ENCODE measurements at places on chromosomes 2 and 18. TPM values are rescaled to one million over a fixed set of nuclear protein-coding genes. Genes with fewer than 3 reads are reported as not detected.

REG3G gene
- not detected for total RNA-seq

EPHA4 gene
- total RNA-seq, result 3.0 TPM

INHA gene
- 0.26 TPM for total RNA-seq

GCG gene
- total RNA-seq, result not detected

CIAO1 gene
- total RNA-seq, result 62.4 TPM

C2orf78 gene
- not detected for total RNA-seq

RFX8 gene
- total RNA-seq, result 10.4 TPM

ACVR1C gene
- total RNA-seq, result 0.43 TPM

GNLY gene
- total RNA-seq, result not detected

DSG1 gene
- not detected for total RNA-seq

PRKCE gene
- 12.5 TPM for total RNA-seq

ALPP gene
- total RNA-seq, result not detected

UGT1A4 gene
- total RNA-seq, result not detected

SH3BP4 gene
- 21.6 TPM for total RNA-seq

ANKRD30B gene
- not detected for total RNA-seq

PLB1 gene
- 2.5 TPM for total RNA-seq

ITGB6 gene
- total RNA-seq, result not detected

TRABD2A gene
- total RNA-seq, result 6.8 TPM

ARL4C gene
- total RNA-seq, result 17.4 TPM

SKA1 gene
- total RNA-seq, result 0.95 TPM

TUBB8B gene
- total RNA-seq, result not detected

ADCYAP1 gene
- not detected for total RNA-seq

UGT1A7 gene
- total RNA-seq, result not detected

DNAH7 gene
- 0.94 TPM for total RNA-seq

PDCD1 gene
- not detected for total RNA-seq

RBKS gene
- 3.9 TPM for total RNA-seq

ESPNL gene
- 0.60 TPM for total RNA-seq

LYPD6B gene
- 0.32 TPM for total RNA-seq
